Breast epithelium (tissue), 4 donors: ENCODE measurements at places on chromosomes 3 and 15.
A peak's percentile ranks its signal among the peaks of the same experiment; 100 is the strongest.

DNA sequence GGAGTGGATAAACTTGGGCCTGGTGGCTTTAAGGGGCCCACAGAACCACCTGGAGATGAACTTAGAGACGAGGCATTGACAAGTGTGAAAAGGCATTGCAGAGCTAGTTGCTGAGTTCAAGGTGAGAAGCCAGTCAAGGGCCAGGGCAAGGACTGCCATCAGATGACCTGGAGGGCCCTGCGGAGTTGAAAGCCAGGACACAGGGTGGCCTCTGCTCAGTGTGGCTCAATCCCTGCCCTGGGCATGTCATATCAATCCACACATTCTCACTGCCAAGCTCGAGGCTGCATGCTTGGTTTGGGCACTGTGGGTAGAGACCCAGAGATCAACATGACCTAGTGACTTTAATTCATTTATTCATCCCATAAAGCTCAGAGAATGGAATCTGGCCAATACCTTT, 9.2 kb downstream of the PAQR5 start:
- DNase-seq, result no peak

DNA sequence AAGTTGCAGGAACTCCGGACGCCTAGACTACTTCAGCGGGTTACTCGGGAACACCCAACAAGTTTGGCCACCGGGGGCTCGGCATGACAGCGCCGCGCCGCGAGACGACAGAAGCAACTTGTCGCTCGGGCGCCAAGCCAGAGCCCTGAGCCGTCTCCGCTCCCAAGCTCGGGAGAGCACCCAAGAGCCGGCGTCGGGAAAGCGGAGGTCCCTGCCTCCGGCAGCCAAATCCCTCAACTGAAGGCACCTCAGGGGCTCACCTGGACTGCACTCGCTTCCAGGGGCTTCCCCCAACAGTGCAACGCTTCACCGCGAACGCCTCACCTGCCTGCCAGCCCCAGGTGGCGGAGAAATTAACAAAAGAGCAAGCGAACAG, 640 bp downstream of the MB21D2 start:
- DNase-seq, result peak; percentile 52

DNA sequence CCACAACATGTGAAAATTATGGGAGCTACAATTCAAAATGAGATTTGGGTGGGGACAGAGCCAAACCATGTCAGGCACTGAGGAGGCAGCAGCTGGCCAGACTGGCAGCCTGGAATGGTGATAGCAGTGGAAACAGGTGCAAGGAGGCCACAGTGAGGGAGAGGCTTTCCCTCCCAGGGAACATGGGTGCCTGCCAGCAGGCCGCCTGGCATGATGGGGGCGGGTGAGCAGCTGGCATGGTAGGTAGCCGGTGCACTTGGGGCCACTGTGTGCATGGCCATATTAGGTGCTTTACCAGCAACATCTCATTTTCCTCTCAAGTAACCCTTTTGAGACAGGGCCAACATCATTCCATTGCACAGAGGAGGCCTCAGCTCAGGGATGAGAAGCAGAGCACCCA, 18.3 kb upstream of the MRPS22 start:
- DNase-seq, result no peak

DNA sequence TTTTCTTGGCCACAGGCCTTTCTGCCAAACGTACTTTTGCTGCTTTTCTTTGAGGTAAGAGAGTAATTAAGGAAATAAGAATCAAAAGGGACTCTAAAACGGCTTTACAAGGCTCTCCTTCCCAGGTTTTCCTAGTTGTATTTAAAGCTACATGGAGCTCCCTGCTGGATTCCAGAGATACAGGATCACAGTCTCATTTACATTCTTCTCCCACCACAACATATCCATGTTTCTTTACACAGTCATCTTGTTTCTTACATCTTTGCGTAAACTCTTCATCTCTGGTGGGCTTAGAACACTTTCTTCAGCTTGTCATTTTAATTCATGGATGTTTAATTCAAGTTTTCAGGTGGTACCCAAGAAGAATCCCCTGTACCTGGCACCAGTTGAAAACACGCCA, 117.6 kb upstream of the BFSP2 start:
- DNase-seq, result no peak
